SIG-M5 (cell line): ENCODE measurements at places on chromosomes 11 and 22.

DNA sequence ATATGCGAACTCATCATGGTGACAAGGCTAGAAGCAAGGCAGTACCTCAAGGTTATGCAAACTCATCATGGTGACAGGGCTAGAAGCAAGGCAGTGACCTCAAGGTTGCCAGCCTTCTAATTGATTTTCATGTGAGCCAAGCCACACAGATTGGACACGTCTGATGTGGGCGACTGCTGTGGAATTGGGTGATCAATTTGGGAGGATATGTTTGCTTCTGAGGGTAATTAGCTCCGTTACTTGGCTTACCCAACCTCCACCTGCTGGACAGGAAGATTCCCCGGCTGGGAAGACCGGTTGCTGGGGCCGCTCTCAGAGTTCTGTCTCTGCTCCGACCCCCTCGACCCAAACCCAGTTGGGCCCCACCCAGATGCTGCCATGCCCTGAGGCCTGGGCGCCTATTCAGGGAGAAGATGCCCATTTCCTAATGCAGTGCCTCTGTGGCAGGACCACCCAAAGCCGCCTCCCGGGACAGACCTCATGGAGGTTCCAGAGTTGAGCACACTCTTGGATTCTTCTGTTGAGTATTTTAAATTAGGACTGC, 69.9 kb upstream of the SHANK2 start:
- DNase-seq = no peak

DNA sequence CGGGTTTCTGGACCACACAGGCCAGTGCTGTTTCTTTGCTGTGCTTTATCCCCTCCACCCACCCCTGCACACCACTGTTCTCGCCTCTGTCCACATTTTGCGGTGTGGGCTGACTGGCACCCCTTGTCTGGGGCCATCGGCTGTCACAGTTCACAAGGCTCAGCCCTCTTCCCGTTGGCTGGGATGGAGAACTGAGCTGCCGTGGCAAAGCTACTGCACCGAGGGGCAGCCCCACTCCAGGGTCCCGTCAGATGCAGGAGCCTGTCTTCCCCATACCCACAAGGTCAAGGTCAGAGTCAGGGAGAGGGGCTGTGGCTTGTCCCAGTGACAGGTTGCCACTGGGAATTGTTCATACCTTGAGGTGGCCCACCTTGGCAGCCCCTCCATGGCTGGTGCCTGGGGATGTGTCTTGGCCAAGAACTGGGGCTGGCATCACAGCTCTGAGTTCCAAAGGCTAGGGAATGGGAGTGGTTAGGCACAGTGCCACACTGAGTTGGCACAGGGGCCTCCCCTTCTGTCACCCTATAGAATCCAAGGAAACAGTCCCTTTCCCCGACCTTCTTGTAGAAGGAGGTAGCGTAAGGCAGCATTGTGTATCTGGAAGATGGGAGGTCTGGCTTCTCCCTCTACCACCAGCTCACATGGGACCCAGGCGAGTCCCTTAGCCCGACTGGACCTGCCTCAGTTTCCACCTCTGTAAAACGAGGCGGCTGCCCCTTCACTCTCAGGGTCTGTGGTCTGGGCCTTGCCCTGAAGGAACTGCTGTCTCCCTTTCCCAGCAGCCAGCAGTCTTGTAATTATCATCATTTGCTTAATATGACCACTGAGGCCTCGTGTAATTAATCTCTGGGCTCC, 3.4 kb downstream of the GRK2 start:
- no peak for DNase-seq

GRCh38 chr11:125082611-125083311, 19.7 kb downstream of the SLC37A2 start:
- DNase-seq = no peak

DNA sequence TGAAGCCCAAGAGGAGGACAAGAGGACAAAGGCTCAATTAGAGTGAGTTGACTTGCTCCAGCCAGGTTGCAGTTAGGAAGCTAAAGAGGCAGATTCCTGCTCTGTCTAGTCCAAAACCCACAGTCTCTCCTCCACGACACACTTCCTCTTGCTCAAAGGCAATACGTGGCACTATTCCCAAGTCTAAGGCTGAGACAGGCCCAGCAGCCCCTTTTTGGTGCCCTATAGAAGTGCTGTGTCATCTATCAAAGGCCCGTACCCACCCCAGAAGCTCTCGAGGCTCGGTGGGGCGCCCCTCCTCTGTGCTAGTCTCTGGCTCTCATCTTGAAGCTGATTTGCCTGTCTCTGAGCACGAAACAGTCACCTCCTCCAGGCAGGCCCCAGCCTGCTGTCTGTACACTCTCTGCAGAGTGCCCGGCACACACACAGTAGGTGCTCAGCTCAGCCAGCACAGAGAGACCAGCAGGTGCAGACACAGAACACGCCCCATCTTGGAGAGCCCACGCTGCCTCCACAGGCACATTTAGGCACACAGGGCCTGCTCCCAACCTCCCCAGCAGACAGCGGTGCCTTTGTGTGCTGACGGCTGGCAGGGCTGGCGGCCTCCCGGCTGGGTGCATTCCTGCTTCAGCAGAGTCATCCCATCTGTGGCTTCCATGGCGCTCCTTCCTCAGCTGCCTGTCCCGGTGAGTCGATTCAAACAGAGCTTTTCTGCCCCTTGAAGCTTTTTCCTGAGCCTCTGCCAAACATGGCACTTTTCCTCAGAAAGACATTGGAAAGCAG, 52.8 kb downstream of the MYH9 start:
- no peak for DNase-seq

- DNase-seq = no peak
Observed at GRCh38 chr11:5293028-5293427, 8.7 kb downstream of the OR51B4 start.

DNA sequence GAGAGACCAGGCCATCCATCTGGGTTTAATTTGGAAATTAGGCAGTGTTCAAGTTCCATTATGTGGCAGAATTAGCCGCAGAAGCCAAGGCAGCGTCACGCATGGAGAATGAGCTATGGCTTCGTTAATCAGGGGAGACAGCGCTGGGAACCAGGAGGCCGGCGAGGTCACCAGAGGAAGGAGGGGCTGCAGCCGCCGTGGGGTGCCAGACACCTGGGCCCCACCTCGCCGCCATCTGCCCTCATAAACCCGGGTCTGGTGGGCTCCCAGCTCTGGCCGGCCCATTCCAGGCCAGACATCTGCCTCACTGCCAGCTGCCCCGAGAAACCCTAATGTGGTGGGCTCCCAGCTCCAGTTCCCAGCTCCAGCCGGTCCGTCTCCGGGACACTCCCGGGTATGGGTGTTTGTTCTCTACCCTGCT, 676.9 kb downstream of the BRD1 start:
- no peak for DNase-seq

DNA sequence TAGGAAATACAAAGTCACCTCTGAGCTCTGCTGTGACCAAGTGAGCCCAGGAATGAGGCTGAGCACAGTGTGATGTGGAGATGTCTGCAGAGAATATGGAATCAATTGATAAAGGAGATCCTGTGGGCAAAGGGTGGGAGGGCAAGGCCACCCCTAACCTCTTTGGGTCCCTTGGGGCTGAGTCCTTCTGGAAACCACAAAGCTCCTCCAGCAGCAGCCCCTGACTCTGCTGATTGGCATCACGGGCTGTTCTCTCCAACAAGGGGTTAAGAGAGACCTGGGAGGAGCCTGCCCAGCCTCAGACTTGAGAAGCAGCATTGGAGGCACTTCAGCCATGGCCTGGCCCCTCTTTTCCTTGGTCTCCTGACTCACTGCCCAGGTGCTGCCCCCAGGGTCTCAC, 49.7 kb downstream of the GGTLC2 start:
- no peak for DNase-seq

DNA sequence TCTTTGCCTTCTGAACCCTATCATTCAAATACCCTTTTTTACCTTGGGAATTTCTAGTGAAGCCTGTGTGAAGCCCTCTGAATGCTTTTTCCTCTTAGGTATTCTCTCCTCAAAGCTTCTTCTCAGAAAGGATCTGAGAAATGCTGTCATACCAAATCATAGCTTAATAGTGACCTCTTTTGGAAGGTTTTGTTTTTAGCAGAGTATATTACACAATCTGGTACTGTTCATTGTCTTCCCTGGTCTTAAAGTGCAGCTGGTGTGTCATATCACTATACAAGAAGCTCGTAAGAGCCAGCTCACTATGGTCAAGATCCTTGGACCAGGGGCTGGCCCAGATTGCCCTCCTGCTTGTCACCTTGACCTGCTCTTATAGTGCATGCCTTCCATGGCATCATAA, 204.4 kb upstream of the ANO5 start:
- DNase-seq = no peak

- DNase-seq = no peak
Observed at GRCh38 chr22:21640810-21641209, 1.3 kb upstream of the SDF2L1 start.
